Stimulated activated CD4-positive, alpha-beta T cell treated with anti-CD3 and anti-CD28 coated beads, Interleukin-4, amount 100 ng/mL, for 4 hours (primary cell): ENCODE measurements at places on chromosomes 7 and 10.

GRCh38 chr7:35390146-35390545 is 136.2 kb upstream of the TBX20 start:
- DNase-seq = no peak

- DNase-seq = peak; percentile 96
Measured at GRCh38 chr10:73413528-73414229, at the start of gene ANXA7. Gene ANXA7 (minus strand): TSS chr10:73414058. CDS start chr10:73400856, 13,202 bp downstream.

DNA sequence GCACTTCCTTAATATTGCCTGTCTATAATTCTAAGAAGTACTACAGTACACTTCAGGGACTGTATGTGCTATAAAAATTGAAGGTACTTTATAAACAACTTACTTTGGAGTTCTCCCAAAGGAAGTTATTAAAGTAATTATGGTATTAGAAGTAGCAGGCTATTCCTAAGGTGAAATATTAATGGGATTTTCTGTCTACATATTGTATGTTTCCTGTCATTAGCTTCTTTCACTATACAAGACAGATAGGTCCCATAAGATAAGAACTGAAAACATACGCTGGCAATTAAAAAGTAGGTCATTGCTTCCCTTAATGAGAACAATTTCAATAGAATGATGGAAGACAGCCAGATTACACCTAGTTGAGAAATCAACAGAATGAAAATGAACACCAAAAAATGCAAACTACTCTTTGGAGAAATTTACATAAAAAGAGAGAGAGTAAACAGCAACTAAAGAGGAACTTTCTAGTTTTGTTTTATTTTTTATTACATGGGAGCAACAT is 147.0 kb downstream of the HBP1 start:
- DNase-seq = no peak

GRCh38 chr7:19713676-19714075 is 4.8 kb upstream of the POLR1F start:
- DNase-seq = peak; percentile 19

DNA sequence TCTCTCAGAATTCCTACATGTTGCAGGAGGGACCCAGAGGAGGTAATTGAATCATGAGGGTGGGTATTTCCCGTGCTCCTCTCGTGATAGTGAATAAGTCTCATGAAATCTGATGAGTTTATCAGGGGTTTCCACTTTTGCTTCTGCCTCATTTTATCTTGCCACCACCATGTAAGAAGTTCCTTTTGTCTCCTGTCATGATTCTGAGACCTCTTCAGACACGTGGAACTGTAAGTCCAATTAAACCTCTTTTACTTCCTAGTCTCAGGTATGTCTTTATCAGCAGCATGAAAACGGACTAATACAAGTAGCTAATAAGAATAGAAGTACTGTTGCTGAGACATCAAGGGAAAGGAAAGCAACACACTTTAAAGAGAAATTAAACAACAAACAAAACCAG is 143.4 kb downstream of the CCDC71L start:
- DNase-seq = no peak

- no peak for DNase-seq
Measured at GRCh38 chr10:93220296-93221170, 146.8 kb downstream of the CYP26A1 start.

- DNase-seq = no peak
Measured at GRCh38 chr7:107486041-107486440, 16.2 kb downstream of the GPR22 start.

GRCh38 chr10:77082601-77083252 is 554.9 kb downstream of the KCNMA1 start:
- no peak for DNase-seq

GRCh38 chr10:7045891-7046599 is 364.8 kb downstream of the SFMBT2 start:
- no peak for DNase-seq

DNA sequence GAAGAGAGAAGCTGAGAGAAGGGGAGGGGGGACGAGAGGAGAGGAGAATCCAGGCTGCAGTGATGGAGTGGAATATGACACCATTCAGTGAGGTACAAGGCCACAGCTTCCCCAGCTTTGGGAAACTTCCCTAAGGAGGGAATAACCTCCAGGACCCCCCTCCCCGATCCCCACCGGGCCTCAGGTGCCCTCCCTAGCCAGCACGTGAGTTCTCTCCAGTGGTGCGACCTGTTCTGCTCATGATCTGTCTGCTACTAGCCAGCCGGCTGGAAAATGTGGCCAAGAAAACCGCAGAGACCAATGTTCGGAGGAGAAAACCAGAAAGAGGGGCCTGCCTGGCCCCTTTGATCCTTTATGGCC is 39.9 kb upstream of the AGK start:
- no peak for DNase-seq

DNA sequence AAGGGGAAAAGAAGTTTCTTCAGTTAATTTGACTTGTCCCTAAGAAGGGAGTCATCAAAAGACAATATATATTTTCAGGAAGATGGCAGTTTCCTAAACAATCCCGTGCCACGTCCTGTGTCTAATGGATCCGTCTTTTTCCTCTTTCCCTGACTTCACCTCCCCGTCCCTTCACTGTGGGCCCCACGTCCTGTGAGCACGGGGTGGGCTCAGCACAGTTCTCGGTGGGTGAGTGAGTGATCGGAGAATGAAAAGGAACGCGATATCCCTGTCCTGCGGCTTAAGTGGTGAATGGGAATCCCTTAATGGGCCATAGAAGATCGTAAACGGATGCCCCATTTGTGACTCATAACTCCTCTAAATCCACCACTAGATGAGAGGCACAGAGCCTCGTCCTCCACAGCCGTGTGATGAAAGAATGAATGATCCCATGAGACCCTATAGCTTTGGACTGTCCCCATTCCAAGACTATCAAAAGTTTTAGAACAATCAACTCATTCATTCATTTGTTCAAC is 63.5 kb upstream of the PITRM1 start:
- no peak for DNase-seq

- no peak for DNase-seq
Measured at GRCh38 chr7:4051696-4052095, 630.4 kb upstream of the FOXK1 start.

- DNase-seq = no peak
Measured at GRCh38 chr7:78769481-78770101, 683.9 kb downstream of the MAGI2 start.

GRCh38 chr10:112475575-112476218 is 28.7 kb downstream of the VTI1A start:
- DNase-seq = no peak

- no peak for DNase-seq
Measured at GRCh38 chr7:117017017-117017451, 63.7 kb downstream of the ST7 start.

- no peak for DNase-seq
Measured at GRCh38 chr10:127854769-127855590, 37.8 kb downstream of the CLRN3 start.

DNA sequence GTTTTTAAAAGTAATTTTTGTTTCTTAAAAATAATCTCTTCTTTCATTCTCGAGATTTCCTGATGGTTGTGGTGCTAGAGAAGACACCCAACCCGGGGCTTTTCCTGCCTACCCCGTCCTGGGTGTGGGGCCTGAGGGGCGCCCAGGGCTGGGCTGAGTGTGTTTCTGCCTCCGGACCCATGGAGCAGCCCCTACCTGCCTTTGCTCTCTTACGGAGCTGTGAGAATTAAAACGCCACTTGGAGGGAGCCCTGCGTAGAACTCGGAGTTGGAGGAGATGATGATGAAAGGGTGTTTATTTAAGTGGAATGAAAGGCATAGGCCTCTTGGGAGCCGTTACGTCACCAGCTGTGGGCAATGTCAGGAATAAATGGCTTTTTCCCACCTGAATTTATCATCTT is 261.8 kb upstream of the SHH start:
- no peak for DNase-seq

- no peak for DNase-seq
Measured at GRCh38 chr7:11753433-11753832, 78.6 kb downstream of the THSD7A start.

GRCh38 chr10:46028584-46029460 is 1.6 kb downstream of the NCOA4 start:
- DNase-seq = no peak

DNA sequence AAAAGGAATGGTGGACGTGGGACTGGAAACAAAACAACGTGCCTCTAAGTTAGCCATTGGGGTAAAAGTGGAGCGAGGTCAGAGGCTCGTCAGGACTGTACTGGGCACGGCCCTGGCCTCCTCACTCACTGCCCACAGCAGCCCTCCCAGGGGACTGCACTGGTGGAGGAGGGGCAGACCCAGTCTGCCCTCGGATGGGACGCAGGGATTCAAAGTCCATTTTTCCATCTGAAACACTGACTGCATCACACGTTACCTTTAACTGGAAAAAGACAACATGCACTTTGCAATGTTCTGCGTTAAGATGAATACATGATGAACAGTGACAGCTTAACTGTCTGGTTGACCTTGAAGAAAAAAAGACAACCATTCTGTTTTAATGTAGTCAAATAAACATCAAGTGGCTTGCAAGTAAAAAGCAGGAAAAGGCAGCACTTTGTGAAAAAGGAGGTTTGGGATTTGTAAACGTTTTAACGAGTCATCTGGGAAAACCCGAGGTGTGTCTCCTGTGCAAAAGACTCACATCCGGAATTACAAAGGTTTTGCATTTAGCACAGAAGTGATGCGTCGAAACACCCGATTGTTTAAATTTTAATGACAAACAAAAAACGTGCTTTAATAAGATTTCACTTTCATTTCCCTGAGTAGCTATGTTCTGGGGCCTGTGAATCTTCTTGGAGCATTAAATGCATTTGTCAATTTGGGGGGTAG is 18.8 kb downstream of the KLF6 start:
- no peak for DNase-seq

GRCh38 chr7:37786741-37787569 is 61.4 kb upstream of the NME8 start:
- DNase-seq = no peak

- no peak for DNase-seq
Measured at GRCh38 chr7:68718097-68718551, 880.2 kb upstream of the AUTS2 start.

GRCh38 chr7:150511048-150511447 is 3.6 kb upstream of the GIMAP7 start:
- DNase-seq = no peak

GRCh38 chr10:22489467-22489866 is 144.2 kb downstream of the SPAG6 start:
- DNase-seq = no peak

- DNase-seq = no peak
Measured at GRCh38 chr7:22765609-22766008, 38.6 kb downstream of the IL6 start.

GRCh38 chr7:149680331-149681025 is 92.9 kb downstream of the ZNF467 start:
- DNase-seq = no peak

DNA sequence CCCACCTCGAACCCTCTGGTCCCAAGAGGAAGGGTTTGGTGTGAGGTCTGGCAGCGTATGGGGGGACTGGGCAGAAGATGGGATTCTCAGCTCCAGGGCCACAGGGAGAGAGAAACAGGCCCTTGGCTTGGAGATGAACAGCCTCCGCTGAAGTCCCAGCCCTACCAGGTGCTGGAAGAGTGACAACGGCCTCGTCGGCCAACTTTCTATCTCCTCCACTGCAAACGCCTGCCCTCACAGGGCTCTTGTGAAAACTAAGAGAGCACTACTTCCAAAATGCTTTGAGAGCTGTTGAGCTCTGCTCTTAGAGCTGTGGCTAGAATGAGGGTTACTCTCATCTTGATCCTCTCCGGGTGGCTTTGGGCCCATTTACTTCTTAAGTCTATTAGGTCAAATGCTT is 63.5 kb downstream of the AFAP1L2 start:
- no peak for DNase-seq
